ENCODE measurements at places on chromosomes 4 and X. TPM values are rescaled to one million over a fixed set of nuclear protein-coding genes. Genes with fewer than 3 reads are reported as not detected.

DNA sequence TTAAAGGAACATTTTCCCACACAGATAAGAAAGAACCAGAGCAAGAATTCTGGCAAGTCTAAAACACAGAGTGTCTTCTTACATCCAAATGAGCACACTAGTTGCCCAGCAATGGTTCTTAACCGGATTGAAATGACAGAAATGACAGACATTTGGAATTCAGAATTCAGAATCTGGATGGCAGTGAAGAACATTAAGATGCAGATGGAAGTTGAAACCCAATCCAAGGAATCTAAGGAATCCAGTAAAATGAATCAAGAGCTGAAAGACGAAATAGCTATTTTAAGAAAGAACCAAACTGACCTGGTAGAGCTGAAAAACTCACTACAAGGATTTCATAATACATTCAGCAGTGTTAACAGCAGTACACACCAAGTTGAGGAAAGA is 21.5 kb downstream of the ANAPC10 start:
- H3K4me3 ChIP-seq: no peak overlapping the region
- no peak for DNase-seq
- no peaks in the 10 kb centered on the region for H3K4me1 ChIP-seq
- H3K36me3 ChIP-seq: peaks cover 18% of the 10 kb centered on the region

DNA sequence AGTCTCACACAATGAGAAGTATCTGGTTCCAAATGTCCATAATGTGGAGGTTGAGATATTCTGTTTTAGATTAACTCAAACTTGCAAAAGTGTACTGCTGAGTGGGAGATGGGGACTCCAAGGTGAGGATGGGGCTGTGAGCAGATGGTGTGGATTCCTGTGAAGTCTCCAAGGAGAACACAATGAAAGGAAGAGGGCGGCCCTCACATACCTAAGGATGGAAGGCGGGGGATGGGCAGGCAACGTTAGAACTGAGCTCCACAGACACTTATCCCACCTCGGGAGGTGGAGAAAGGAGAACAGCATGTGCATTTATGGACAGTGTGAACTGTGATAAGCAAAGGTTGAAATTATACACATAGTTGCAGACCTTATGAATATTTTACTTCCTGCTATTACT is 9.9 kb upstream of the SPATA4 start:
- H3K27ac ChIP-seq: no peak overlapping the region
- no peaks in the 10 kb centered on the region for H3K36me3 ChIP-seq
- no peak for DNase-seq
- no peaks in the 10 kb centered on the region for H3K4me1 ChIP-seq
- H3K27me3 ChIP-seq: no peaks in the 10 kb centered on the region

GRCh38 chrX:78619834-78620233 is 39.3 kb downstream of the RTL3 start:
- no peaks in the 10 kb centered on the region for H3K36me3 ChIP-seq
- H3K4me3 ChIP-seq: no peak overlapping the region
- no peaks in the 10 kb centered on the region for H3K4me1 ChIP-seq
- H3K27ac ChIP-seq: no peak overlapping the region
- no peak for DNase-seq

- no peak for DNase-seq
- H3K36me3 ChIP-seq: no peaks in the 10 kb centered on the region
- no peak overlapping the region for H3K27ac ChIP-seq
- H3K4me1 ChIP-seq: no peaks in the 10 kb centered on the region
- no peak overlapping the region for H3K4me3 ChIP-seq
These were observed 892.6 kb upstream of the FRG1 start for GRCh38 chr4:189048119-189048518.

DNA sequence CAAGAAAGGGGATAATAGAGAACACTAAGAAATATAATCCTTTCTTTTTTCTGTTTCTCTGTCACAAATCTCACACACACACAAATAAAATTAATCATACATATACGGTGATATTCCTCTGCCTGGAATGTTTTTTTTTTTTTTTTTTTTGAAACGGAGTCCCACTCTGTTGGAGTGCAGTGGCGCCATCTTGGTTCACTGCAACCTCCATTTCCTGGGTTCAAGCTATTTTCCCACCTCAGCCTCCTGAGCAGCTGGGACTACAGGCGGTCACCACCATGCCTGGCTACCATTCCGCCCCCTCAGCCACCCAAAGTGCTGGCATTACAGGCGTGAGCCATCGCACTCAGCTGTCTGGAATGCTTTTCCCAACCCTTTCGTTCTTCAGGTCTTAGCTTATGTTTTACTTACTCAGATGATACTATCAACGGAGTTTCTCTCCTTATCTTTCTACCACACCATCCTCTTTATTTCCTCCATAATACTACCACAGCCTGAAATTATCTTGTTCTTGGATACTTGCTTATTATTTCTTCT is 69.3 kb downstream of the ANKRD17 start:
- no peaks in the 10 kb centered on the region for H3K36me3 ChIP-seq
- no peaks in the 10 kb centered on the region for H3K27me3 ChIP-seq
- no peak overlapping the region for H3K4me3 ChIP-seq
- H3K27ac ChIP-seq: no peak overlapping the region
- DNase-seq: no peak
- peaks cover 20% of the 10 kb centered on the region for H3K4me1 ChIP-seq

- H3K4me3 ChIP-seq: no peak overlapping the region
- H3K27ac ChIP-seq: no peak overlapping the region
- no peaks in the 10 kb centered on the region for H3K4me1 ChIP-seq
- DNase-seq: no peak
These were observed 59.0 kb downstream of the ELF4 start for GRCh38 chrX:130051176-130051845.

GRCh38 chrX:13305108-13305507 is 14.7 kb downstream of the ATXN3L start:
- H3K4me3 ChIP-seq: no peak overlapping the region
- no peak overlapping the region for H3K27ac ChIP-seq
- peak; percentile 65 for DNase-seq
- H3K4me1 ChIP-seq: no peaks in the 10 kb centered on the region
- H3K36me3 ChIP-seq: no peaks in the 10 kb centered on the region

DNA sequence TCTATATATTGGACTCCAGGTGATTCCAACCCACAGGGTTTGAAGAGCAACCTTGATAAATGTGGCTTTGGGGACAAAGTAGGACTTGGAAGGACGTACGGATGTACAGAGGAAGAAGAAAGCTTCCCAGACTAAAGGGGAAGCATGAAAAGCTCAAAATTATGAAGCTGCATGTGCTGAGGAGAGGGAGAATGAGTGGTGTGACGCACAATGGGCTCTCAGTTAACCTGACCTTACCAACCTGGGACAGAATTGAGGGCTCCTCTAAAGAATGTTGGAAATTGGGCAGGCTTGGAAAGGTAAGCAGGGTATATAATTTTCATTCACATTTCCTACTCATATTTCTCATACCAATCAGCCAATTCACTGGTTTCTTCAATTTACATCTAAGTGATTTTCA is 10.5 kb upstream of the TIGD2 start:
- no peaks in the 10 kb centered on the region for H3K36me3 ChIP-seq
- no peak for DNase-seq
- no peaks in the 10 kb centered on the region for H3K4me1 ChIP-seq
- H3K27me3 ChIP-seq: no peaks in the 10 kb centered on the region
- no peak overlapping the region for H3K27ac ChIP-seq
- no peak overlapping the region for H3K4me3 ChIP-seq

GRCh38 chr4:184217634-184218033 is at the start of gene ENPP6:
Gene ENPP6 (minus strand): TSS chr4:184217873. CDS start chr4:184217819, 54 bp downstream.
- peaks cover 5% of the 10 kb centered on the region for H3K27me3 ChIP-seq
- no peaks in the 10 kb centered on the region for H3K36me3 ChIP-seq
- H3K27ac ChIP-seq: no peak within 1 kb of the TSS
- no peak within 1 kb of the TSS for H3K4me3 ChIP-seq
- no peaks in the 10 kb centered on the region for H3K4me1 ChIP-seq
- DNase-seq: no peak

DNA sequence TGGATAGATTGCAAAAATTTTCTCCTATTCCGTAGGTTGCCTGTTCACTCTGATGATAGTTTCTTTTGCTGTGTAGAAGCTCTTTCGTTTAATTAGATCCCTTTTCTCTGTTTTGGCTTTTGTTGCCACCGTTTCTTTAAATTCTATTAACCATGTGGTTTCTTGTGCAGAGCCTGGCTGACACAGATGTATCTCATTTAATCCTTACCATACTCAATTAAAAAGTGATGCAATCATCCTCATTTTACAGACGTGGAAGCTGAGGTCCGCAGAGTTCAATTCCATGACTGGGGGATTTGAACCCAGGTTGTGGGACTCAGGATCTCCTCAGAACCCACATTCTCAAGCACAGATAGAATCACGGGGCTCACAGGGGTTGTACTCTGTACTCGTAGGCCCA is 66.7 kb downstream of the SORCS2 start:
- DNase-seq: no peak
- no peak overlapping the region for H3K27ac ChIP-seq
- no peaks in the 10 kb centered on the region for H3K36me3 ChIP-seq
- no peak overlapping the region for H3K4me3 ChIP-seq
- H3K4me1 ChIP-seq: no peaks in the 10 kb centered on the region

Gene SPACA5B
- polyA plus RNA-seq: not detected

DNA sequence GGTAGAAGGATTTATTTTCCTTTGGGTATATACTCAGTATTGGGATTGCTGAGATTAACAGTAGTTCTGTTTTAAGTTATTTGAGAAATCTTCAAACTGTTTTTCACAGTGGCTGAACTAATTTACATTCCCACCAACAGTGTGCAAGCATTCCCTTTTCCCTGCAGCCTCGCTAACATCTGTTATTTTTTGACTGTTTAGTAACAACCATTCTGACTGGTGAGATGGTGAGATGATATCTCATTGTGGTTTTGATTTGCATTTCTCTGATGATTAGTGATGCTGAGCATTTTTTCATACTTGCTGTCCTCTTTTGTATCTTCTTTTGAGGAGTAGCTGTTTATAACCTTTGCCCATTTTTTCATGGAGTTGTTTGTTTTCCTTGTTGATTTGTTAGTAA is 457.8 kb downstream of the TRAM1L1 start:
- H3K4me1 ChIP-seq: no peaks in the 10 kb centered on the region
- H3K36me3 ChIP-seq: no peaks in the 10 kb centered on the region
- H3K27ac ChIP-seq: no peak overlapping the region
- no peaks in the 10 kb centered on the region for H3K27me3 ChIP-seq
- DNase-seq: no peak

- H3K4me3 ChIP-seq: no peak overlapping the region
- peak; percentile 59 for DNase-seq
- H3K4me1 ChIP-seq: peaks cover 4% of the 10 kb centered on the region
- H3K27ac ChIP-seq: no peak overlapping the region
- H3K27me3 ChIP-seq: peaks cover 5% of the 10 kb centered on the region
These were observed 91.4 kb downstream of the GABRB1 start for GRCh38 chr4:47122592-47123291.

GRCh38 chr4:152352215-152352614 is 183.7 kb downstream of the FBXW7 start:
- H3K4me3 ChIP-seq: no peak overlapping the region
- H3K27me3 ChIP-seq: no peaks in the 10 kb centered on the region
- H3K36me3 ChIP-seq: peaks cover 1% of the 10 kb centered on the region
- peaks cover 6% of the 10 kb centered on the region for H3K4me1 ChIP-seq
- no peak overlapping the region for H3K27ac ChIP-seq

DNA sequence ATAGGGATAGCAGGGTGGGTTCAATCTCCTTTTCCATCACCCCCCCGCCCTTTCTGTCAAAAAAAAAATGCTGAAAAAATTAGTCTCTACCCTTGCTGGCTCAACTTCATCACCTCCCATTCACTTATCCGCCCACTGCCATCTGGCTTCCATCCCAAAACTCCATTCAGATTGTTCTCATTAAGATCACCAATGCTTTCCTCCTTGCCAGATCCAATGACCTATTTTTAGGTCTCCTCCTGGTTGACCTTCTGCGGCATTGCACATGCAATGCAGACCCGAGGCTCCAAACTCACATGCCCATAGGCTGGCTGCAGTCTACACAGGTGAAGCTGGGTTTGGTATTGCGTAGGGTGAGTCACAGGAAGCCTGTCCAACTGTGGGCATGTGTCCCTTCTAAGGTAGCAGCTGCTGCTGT is 21.1 kb upstream of the STIM2 start:
- H3K36me3 ChIP-seq: no peaks in the 10 kb centered on the region
- no peak overlapping the region for H3K27ac ChIP-seq
- no peak overlapping the region for H3K4me3 ChIP-seq
- no peaks in the 10 kb centered on the region for H3K27me3 ChIP-seq
- DNase-seq: no peak

DNA sequence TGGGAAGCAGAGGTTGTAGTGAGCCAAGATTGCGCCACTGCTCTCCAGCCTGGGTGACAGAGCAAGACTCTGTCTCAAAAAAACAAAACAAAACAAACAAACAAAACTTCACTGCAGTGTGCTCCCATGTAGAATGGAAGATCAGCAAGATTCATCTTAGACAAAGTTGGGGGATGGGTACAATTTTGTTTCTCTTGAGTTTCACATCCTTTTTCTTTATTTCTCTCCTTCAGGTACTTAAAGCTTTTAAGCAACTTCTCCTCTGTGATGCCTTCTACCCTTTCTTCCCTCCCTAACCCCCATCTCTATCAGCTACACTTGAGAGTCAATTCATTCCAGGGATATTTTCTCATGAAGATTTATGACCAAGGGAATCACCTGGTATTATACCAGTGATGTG is 15.5 kb upstream of the RBBP7 start:
- H3K27ac ChIP-seq: no peak overlapping the region
- no peaks in the 10 kb centered on the region for H3K27me3 ChIP-seq
- H3K4me1 ChIP-seq: peaks cover 5% of the 10 kb centered on the region
- H3K36me3 ChIP-seq: no peaks in the 10 kb centered on the region

GRCh38 chr4:49044270-49044669 is 58.2 kb downstream of the CWH43 start:
- H3K4me1 ChIP-seq: no peaks in the 10 kb centered on the region
- H3K36me3 ChIP-seq: no peaks in the 10 kb centered on the region
- no peak overlapping the region for H3K4me3 ChIP-seq
- DNase-seq: no peak
- no peak overlapping the region for H3K27ac ChIP-seq

Gene VSIG1
- not detected for polyA plus RNA-seq

GRCh38 chr4:55407119-55407518 is 11.4 kb downstream of the TMEM165 start:
- H3K27me3 ChIP-seq: no peaks in the 10 kb centered on the region
- H3K4me3 ChIP-seq: no peak overlapping the region
- peaks cover 84% of the 10 kb centered on the region for H3K36me3 ChIP-seq
- no peaks in the 10 kb centered on the region for H3K4me1 ChIP-seq
- peak overlapping the region; percentile 17 for H3K27ac ChIP-seq
- no peak for DNase-seq

GRCh38 chrX:41085878-41086626 is 807 bp downstream of the USP9X start:
- peak overlapping the region; percentile 85 for H3K4me3 ChIP-seq
- peak overlapping the region; percentile 96 for H3K27ac ChIP-seq
- peak; percentile 33 for DNase-seq
- no peaks in the 10 kb centered on the region for H3K36me3 ChIP-seq
- peaks cover 40% of the 10 kb centered on the region for H3K4me1 ChIP-seq
- no peaks in the 10 kb centered on the region for H3K27me3 ChIP-seq

- no peak overlapping the region for H3K27ac ChIP-seq
- no peaks in the 10 kb centered on the region for H3K27me3 ChIP-seq
- no peaks in the 10 kb centered on the region for H3K4me1 ChIP-seq
- H3K36me3 ChIP-seq: no peaks in the 10 kb centered on the region
- no peak overlapping the region for H3K4me3 ChIP-seq
- no peak for DNase-seq
These were observed 5.7 kb downstream of the IL2 start for GRCh38 chr4:122450847-122451246.

GRCh38 chr4:22941688-22942375 is 249.1 kb downstream of the GBA3 start:
- no peak overlapping the region for H3K4me3 ChIP-seq
- DNase-seq: no peak
- no peak overlapping the region for H3K27ac ChIP-seq
- H3K4me1 ChIP-seq: no peaks in the 10 kb centered on the region
- H3K36me3 ChIP-seq: no peaks in the 10 kb centered on the region
- H3K27me3 ChIP-seq: no peaks in the 10 kb centered on the region
